ENCODE measurements at places on chromosomes 11 and 22. TPM values are rescaled to one million over a fixed set of nuclear protein-coding genes. Genes with fewer than 3 reads are reported as not detected.

Gene C11orf21
- total RNA-seq = 1.6 TPM

Gene MPZL3
- total RNA-seq = 23.2 TPM

Gene GLYAT
- total RNA-seq = 0.49 TPM

Gene UPK3A
- 0.40 TPM for total RNA-seq

Gene SERHL2
- total RNA-seq = 2.9 TPM

Gene PAFAH1B2
- total RNA-seq = 73.9 TPM

- no peak for DNase-seq
Measured at GRCh38 chr11:64379817-64380709, 21.1 kb downstream of the RPS6KA4 start.

DNA sequence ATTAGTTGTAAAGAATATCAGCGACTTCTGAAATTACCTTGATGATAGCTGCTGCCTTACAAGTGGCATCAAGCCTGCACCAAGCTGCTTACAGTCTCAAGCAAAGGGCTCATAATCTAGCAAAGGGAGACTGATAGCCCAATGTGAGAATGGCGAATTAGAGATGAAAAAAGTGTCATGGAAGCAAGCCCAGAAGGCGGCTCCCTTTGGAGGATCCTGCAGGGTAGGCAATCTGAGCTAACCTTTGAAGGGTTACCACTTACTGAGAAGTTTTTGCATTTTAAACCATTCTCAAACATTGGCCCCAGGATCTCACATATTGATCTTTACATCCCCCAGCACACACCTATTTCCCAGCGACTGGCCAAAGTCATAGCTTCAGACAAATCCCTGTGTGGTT lies 18.5 kb downstream of the GAB2 start:
- DNase-seq = no peak

GRCh38 chr11:115503886-115504275 lies 334 bp downstream of the CADM1 start:
- no peak for DNase-seq

- no peak for DNase-seq
Measured at GRCh38 chr22:29722151-29722550, 2.3 kb downstream of the CABP7 start.

DNA sequence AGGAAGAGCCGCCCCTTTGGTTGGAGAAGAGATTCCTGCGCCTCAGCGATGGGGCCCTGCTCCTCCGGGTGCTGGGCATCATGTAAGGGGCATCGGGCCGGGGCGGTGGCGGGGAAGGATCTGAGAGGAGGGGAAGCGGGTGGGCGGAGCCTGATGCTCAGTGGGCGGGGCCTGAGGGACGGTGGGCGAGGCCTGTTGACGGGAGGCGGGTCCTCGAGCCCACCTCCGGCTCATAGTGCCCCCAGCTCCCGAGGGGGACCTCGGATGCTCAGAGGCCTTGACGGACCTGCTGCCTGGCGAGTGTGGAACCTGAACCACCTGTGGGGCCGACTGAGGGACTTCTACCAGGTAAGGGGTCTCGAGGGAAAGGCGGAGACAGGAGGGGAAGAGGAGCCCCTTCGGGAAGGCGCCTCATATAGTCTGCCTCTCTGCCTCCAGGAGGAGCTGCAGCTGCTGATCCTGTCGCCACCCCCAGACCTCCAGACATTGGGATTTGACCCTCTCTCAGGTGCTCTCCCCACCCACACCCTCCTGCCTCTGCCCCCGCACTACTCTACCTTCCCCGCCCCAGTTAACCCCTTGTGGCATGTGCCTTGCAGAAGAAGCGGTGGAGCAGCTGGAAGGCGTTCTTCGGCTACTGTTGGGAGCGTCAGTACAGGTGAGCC lies 799 bp downstream of the CCDC88B start:
- DNase-seq = no peak

GRCh38 chr22:42967933-42968332 lies 47.0 kb downstream of the PACSIN2 start:
- no peak for DNase-seq

DNA sequence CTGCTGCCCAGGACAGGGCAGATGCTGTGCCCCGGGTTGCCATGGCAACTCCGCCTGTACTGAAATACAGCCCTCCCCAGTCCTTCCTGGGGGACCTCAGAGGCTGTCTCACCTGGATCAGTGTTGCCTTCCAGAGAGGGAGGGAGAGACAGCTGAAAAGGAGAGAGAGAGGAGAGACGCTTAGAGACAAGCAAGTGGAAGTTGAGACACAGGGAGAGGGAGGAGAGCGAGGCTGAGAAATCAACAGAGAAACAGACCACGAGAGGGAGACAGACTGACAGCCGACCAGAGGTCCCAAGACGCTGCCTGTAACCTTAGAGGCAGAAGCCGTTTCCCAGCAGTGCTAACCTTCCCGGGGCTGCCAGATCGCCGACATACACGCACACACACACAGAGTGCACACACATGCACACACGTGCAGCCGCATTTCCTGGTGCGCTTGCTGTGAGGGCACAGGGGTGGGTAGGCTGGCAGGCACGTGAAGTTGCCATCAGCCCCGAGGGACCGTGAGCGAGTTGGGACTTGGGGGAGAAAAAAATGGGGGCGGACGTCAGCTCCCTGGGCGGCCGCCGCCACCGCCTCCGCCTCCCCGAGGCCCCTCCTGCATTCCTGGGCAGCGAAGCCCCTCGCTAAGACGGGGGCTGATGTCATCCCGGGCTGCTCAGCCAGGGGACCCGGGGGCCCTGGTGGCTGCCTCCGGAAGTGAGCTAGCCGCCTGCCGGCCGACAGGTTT lies 88.6 kb upstream of the CRYBB3 start:
- DNase-seq = peak; percentile 77

- peak; percentile 90 for DNase-seq
Measured at GRCh38 chr11:925496-926301, at the start of gene AP2A2. AP2A2 (plus strand) TSS chr11:925870; CDS start chr11:926022, 152 bp downstream.

DNA sequence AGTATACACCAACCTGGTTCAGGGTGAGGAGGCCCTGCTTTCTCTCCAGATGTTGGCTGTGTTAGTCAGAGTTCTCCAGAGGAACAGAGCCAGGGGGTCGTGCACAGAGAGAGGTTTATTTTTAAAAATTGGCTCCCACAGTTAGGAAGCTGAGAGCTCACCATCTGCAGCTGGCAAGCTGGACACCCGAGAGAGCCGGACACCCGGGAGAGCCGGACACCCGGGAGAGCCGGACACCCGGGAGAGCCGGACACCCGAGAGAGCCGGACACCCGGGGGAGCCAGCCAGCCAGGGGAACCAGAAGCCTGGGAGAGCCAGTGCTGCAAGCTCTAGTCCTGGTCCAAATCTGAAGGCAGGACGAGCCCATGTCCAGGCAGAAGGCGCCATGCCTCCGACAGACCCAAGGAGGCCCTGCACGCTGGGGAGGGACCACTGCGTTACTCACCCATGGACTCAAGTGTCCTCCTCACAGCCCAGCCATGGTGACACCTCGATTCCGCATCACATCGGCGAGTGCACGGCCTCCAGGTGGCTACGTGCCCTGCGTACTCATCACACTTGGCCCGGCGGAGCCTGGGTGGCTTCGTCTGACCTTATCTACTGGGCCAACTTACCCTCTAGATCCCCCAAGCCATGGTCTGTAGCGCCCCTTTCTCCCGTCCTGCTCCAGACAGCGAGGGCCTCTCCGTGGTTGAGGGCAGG lies 99.0 kb downstream of the BRD1 start:
- no peak for DNase-seq

DNA sequence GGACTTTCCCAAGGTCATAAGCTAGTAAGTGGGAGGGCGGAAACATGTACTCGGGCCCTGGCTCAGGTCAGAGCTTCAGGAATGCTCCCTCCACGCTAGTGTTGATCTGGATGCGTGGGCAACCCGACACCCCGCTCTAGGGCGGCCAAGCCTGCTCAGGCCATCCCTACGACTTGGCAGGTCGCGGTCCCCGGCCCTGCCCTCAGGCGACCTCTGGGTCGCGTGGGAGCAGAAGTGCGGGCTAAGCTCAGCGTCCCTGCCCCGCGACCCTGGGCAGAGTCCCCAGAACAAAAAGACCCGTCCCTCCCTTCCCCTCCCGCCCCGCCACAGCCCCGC lies 781 bp upstream of the TEF start:
- peak; percentile 73 for DNase-seq

GRCh38 chr11:4491878-4492606 lies 9.6 kb downstream of the OR52K1 start:
- DNase-seq = no peak

DNA sequence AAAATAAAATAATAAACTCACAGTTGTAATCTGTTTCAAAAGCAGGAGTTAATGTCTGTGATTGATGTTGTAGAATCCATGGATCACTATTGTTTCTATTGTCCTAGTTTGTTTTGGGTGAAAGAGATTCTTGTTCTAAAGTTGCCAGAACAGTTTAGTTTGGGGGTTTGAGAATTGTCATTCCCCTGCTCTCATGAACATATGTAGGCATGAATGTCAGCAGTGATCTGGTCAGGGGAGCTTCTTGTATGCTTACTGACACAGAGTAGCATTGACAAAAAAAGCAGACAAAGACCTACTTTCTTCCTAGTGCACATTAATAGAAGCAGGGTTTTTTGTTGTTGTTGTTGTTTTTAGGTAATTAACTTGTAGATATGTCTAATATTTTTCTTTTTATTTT lies 38.6 kb downstream of the ARHGAP1 start:
- no peak for DNase-seq

DNA sequence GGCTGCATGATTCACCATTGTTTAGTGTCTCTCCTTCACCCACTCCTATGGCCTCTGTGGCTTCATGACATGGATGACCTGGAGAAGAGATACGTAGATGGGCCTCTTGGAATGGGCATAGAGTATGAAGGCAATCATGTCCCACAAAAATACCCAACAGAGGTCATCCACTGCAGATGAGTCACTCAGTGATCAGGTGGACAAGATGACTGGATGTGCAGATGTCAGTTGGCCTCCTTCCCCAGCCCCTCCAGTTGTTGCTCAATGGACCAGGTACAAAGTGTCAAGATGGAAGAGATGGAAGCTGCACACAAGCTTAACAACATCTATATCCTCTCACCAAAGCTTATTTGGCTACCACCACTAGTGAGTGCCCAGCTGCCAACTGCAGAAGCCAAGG lies 41.0 kb upstream of the CLPB start:
- no peak for DNase-seq

DNA sequence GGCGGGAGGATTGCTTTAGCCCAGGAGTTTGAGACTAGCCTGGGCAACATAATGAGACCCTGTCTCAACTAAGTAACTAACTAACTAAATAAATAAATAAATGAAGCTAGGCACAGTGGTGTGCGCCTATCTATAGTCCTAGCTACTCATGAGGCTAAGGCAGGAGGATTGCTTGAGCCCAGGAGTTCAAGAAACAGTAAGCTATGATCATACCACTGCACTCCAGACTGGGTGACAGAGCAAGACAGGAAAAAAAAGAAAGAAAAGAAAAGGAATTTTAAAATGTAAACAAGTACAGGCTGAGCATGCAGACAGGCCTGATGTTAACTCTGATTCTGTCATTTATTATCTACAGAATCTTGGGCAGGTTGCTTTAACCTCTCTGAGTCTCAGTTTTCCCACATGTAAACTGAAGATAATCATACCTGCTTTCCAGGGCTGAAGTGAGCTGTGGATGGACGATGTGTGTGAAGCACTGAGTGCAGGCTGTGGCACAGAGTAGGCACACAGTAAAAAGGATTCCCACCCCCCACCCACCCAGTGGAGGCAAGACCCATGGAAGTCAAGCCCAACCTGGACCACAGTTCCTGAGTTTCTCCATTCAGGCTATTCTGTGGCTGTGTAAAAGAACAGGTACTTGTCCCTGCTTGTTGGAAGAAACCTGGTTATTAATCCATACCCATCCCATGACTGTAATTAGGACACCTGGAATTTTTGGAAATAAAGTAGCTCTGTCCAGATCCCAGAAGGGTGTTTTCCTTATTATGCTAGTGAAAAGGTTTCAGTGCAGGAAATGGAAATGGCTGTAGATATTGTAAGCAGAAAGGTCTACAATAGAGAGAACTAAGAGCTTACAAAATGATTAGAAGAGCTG lies 18.7 kb upstream of the SCUBE2 start:
- DNase-seq = no peak

- DNase-seq = no peak
Measured at GRCh38 chr11:102280245-102280833, 36.9 kb upstream of the BIRC3 start.

DNA sequence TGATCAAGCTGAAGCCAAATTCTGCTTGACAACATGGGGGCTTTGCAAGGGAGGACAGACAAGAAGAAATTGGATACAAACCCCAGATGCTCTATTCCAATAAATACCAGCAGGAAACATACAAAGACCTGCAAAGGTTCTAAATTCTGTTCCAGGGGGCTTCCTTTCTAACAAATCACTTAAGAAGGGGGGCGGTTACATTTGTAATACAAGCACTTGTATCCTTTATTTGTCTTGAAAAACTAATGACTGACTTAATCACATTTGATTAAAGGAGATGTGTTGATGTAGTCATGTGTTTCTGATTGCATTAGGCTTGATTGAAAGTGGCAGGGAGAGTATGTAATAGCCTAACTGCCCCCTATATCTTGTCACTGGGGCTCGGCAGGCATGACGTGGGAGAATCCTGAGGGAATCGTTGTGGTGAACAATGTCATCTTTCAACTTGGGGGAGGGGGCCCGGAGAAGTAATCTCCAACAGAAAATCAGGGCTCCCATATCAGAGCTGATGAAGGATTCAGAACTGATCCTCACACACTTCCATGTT lies 361.7 kb downstream of the INSC start:
- no peak for DNase-seq

GRCh38 chr11:70186936-70187335 lies 16.2 kb upstream of the FADD start:
- DNase-seq = no peak

- DNase-seq = no peak
Measured at GRCh38 chr11:117901601-117902000, 25.1 kb upstream of the FXYD6 start.

GRCh38 chr11:30914143-30914762 lies 328.1 kb upstream of the MPPED2 start:
- peak; percentile 27 for DNase-seq

DNA sequence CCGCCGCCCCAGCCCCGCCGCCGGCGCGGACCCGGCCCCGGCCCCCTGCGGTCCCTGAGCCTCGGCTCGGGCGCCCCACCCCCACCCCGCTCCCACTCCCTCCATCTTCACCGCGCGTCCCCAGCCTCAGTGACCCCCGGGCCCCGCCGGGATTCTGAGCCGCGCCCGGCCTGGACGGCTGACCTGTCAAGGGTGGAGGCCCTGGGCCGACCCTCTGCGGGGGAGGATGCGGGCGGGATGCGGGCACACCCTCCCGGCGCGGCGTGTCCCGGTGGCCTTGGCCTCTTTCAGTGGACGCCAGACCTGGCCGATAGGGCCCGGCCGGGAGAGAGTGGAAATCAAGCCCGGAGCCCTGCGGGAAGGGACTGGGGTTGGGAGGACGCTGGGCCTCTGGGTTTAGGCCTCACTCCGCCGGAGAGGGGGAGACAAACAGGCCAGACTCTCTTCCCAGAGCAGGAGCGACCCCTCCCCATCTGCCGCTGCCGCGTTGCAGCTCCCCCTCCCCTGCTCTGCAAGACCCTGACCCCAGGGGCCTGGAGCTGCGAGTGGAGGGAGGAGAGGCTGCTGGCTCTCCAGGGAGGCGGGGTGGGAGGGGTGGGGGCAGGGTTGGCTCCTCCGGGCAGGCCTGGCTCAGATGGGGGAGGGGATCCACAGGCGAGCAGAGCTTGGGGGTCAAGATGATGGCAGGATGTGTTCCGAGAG lies 525 bp downstream of the MAPK8IP2 start:
- DNase-seq = no peak

Data from mucosa of gallbladder (tissue), 1 donor.